CD4-positive, alpha-beta T cell treated with Interleukin-15 for 4 hours (primary cell): ENCODE measurements at places on chromosomes 16 and 17.
A peak's percentile ranks its signal among the peaks of the same experiment; 100 is the strongest.

- no peak for DNase-seq
Observed at GRCh38 chr17:77637818-77638575, 320.5 kb upstream of the TNRC6C start.

GRCh38 chr17:18362698-18363100, 651 bp downstream of the SHMT1 start:
- DNase-seq = no peak

DNA sequence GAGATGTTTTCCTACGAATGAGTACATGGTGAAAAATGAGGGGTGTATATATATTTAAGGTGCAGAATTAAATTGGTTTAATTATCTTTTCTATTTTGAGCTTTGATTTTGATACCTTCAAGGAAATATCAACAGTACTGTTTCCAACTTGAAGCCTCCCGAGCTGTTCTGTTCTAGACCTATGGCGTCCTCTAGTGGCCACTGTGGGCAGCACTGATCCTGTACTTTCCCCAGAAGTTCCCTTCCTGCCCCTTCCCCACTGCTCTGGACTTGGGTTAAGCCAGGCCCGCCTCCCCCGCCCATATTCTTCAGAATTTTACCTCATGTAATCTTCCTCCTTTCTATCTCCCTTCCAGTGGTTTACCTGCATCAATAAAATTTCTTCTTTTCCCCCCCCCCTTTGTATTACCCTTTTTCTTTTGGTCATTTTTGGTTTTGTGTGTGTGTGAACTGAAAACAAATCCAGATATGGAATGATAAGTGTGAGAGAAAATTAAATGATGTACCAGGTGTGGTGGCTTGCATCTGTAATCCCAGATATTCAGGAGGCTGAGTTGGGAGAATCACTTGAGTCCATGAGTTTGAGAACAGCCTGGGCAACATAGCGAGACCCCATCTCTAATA, 1643.5 kb downstream of the TP53TG3F start:
- no peak for DNase-seq

DNA sequence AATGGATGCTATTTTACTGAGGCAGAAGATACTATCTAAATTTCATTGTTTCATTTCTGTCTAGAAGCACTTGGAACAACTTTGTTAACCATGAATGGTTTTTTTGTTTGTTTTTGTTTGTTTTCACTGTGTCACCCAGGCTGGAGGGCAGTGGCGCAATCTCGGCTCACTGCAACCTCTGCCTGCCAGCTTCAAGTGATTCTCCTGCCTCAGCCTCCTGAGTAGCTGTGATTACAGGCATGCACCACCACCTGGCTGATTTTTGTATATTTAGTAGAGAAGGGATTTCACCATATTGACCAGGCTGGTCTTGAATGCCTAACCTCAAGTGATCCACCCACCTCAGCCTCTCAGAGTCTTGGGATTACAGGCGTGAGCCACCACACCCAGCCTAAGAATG, 40.5 kb downstream of the ABHD15 start:
- no peak for DNase-seq

DNA sequence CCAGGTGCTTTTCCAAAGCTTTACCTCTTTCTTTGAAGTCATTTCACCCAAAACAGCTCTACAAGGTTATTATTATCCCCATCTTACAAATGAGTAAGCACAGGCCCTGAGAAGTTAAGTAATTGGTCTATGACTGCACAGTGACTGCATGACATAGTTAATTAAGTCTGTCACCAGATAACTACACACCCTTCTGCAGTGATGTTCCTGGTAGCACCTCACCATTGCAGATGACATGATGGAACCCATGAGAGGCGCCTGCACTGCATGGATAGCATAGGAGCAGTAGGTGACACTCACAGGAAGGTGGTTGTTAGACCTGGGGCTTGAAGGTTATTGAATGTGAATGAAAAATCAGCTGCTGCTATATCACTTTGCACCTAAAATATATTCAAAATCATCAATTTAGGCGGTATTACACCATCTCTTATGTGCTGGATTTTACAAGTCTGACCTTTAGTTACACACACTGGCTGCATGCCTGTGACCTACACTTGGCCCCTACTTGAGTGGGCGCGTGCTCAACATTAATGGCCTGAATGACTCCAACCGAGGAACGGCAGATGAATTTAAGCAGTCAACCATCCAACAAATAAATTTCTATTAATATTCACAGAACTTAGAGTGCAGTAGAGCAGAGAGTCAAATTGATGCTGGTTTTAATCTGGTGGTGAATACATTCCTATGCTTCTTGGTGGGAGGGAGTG, 239.6 kb downstream of the CDH11 start:
- no peak for DNase-seq

GRCh38 chr17:78351449-78352006, 8.3 kb downstream of the SOCS3 start:
- no peak for DNase-seq

GRCh38 chr17:6352016-6352415, 82.9 kb downstream of the AIPL1 start:
- no peak for DNase-seq

DNA sequence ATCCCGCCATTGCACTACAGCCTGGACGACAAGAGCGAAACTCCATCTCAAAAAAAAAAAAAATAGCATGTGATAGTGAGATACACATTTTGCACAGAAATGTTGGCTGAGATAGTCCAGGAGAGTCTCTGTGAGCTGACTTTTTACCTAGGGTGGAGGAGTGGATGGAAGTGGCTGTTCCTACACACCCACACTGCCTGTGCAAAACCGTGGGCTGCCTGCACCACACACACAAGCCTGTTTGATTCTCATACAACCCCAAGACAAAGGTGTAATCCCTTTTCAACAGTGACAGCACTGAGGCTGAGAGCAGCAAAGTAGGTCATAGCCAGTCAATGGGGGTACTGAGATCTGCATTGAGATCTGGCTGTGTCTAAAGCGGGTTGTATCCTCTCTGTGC, 86.8 kb downstream of the MARF1 start:
- no peak for DNase-seq

GRCh38 chr16:68084504-68085258, 489 bp upstream of the NFATC3 start:
- peak; percentile 81 for DNase-seq

- DNase-seq = no peak
Observed at GRCh38 chr16:49639739-49640431, 216.0 kb downstream of the ZNF423 start.

DNA sequence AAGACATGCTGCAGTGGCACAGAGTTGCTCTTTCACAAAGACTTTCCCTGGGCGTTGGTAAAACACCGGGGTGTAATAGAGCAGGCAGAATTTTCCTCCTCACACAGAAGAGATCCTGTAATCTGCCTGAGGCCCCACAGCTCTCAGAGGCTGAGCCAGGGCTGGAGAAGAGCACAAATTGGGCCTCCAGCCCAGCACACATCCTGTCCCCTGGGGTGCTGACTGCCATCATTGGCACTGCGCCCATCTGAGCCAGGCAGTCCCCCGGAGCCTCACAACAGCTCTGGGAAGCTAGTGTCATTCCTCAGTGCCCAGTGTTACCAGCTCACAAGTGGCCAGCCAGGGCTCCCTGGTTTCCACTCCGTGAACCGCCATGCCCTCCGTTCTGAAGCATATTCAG, 119.4 kb downstream of the SOCS1 start:
- DNase-seq = no peak

DNA sequence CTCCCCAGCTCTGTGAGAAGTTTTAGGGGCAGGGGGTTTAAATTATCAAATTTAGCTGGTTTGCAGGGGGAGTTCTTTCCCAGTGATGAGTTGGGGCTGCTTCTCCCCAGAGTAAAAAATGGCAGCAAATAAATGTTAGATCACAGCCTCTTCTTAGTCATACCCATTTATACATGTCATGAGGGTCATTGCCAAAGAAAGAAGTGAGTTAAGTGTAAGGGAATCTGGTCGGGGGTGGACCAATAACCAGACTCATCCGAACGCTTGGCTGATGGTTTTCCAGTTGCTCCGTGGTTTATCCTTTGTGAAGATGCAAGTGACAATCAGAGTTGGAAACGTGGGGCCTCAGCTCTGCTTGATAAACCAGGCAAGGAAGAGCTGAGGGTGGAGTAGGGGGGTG, 87.1 kb downstream of the PLXDC1 start:
- DNase-seq = no peak

- no peak for DNase-seq
Observed at GRCh38 chr16:6104428-6104827, 1006.8 kb upstream of the EEF2KMT start.

GRCh38 chr16:23999663-24000062, 163.9 kb downstream of the PRKCB start:
- no peak for DNase-seq

- DNase-seq = peak; percentile 44
Observed at GRCh38 chr16:89357055-89357816, 133.1 kb downstream of the ANKRD11 start.

DNA sequence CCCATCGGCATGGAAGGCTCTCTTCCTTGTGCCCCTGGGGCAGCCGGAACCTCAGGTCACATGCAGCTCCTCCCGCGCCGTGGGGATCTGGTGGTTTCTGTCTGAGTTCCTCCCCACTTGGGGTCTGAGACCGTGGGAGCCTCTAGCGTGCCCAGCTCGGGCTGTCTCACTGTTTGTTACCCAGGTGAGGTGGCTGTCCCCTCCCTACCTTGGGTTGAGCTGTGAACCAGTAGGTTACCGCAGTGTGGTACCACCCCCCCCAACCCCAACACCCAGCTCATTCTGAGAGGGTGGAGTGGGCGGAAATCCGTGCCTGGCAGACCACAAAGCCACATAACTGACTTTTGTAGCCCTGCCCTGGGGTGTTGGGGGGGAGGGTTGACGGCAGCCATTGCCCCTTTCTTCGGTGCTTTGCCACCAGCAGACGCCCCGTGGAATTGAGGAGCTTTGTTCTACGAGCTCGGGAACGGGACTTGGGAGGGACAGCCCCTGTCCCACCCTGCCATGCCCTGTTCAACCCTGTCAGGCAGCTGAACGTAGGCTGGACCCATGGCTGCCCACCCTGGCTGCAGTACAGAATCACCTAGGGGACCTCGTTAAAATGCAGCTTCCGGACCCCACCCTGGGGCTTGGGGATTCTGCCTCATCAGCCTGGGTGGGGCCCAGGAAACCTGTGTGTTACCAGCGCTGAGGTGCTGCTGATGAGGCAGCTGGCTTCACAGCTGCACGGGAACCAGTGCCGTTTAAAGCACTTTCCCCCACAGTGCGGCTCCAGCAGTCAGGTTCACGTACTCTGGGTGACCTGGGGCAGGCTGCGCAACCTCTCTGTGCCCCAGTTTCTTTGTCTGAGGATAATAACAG, 18.5 kb downstream of the RAP1GAP2 start:
- DNase-seq = peak; percentile 96

GRCh38 chr16:73405851-73406250, 357.9 kb upstream of the ZFHX3 start:
- DNase-seq = no peak

DNA sequence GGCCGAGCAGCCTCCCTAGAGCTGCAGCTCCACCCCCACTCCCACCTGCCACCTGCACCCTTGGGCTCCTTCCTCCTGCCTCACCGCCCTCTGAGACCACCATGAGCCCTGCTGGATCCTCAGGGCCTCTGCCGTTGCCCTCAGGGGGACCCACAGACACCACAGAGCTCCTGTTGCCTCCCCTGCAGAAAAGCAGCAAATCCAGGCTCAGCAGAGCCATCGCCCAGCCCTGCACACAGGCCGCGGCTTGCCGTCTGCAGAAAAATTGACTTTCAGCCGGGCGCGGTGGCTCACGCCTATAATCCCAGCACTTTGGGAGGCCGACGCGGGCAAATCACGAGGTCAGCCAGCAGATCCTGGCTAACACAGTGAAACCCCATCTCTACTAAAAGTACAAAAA, 7.0 kb upstream of the PPP1R27 start:
- DNase-seq = no peak
